CD4-positive, alpha-beta T cell treated with Interleukin-12 subunit alpha and Interleukin-12 subunit beta, for 1 hour (primary cell): ENCODE measurements at places on chromosomes 7 and 10.

GRCh38 chr7:52712938-52713337 is 322.5 kb upstream of the POM121L12 start:
- no peak for DNase-seq

DNA sequence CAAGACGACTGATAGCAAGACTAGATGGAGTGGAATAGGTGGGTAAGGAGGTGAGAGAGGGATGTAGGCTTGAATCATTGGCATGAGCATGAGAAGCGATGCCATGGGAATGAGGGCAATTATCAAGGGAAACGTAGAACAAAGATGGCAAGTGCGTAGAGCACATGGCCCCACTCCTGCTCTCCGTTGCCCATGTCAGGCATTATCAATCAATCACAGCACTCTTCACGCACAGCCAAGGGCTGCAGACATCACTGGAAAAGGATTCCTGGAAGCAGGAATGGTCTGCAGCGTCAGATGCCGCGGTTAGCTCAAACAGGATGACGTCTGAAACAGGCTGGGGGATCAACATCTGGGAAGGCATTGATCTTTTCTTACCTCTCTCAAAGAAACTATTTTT is 25.6 kb upstream of the GALNTL5 start:
- no peak for DNase-seq

DNA sequence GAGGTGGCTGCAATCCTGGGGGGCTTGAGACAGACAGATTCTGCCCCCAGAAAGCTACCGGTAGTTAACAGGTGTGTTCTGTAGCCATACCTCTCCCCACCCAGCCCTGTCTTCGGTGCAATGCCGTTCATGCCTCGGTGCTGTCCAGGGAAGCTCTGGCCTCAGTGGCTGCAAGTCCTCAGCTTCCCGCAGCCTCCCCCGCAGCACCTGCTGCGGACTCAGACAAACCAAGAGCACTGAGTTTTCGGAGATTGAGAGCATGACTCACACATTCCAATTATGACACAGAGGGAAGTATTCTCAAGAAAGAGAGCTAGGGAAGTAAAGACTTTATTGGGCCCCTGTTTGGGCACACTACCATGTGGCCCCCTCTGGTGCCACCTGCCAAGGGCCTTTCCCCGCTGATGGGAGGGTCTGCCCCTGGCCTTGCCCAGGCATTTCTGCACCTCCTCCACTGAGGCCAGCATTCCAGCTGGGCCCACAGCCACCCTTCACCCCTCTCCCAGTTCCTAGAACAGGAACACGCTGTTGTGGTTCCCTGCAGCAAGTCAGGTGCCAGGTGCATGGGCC is 30.2 kb upstream of the EZH2 start:
- no peak for DNase-seq

- DNase-seq = no peak
Measured at GRCh38 chr7:69698109-69698825, 100.0 kb downstream of the AUTS2 start.

- DNase-seq = no peak
Measured at GRCh38 chr10:125549653-125550052, 133.3 kb downstream of the TEX36 start.

DNA sequence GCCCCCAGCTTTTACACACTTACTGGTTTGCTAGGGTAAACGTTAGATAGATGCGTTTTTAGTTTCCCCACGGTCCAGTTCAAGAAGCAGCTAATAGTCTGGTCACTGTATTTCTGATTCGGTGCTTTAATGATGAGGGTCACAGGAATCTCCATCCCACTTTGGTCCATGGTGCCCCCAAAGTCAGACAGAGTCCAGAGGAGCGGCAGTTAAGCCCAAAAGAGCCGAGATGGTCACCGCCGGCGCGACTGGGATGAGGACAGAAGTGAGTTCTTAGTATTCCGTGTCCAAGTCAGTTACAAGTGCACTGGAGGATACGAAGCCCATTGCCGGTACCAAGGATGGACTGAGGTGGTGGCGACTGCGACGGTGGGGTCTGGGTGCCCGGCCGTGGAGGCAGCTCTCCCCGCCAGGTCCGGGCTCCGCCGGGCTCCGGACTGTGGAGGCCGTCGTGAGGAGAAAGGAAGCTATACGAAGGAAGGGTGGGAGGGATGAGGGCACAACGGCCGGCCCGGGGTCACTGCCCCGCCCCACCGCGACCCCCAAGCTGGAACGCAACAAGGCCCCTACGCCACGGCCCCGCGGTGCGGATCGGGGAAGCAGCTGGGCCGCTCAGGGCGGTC is 663 bp downstream of the HERPUD2 start:
- no peak for DNase-seq

- no peak for DNase-seq
Measured at GRCh38 chr7:151115836-151116418, 29.7 kb downstream of the AGAP3 start.
